Naive B cell (primary cell): ENCODE measurements at places on chromosomes 16 and 17.

GRCh38 chr17:2108170-2108569 is 53.3 kb downstream of the HIC1 start:
- DNase-seq, result no peak

DNA sequence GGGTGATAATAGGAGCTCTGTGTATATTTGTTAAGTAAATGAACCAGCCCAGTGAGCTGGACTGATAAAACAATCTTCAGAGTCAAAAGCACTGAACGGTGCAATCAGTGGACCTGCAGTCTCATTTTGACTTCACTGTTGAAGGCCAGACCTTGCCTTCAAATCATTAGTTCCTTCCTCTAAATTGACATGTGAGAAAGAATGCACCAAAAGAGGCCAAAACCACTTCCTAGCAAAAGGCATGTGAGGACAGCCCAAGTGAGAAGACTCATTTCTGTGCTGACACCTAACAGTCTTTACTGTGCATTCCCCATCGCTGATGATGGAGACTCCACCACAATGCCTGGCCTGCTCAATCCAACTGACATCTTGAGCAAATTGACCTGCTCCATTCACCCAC is 10.6 kb downstream of the GTF3C1 start:
- DNase-seq, result no peak

DNA sequence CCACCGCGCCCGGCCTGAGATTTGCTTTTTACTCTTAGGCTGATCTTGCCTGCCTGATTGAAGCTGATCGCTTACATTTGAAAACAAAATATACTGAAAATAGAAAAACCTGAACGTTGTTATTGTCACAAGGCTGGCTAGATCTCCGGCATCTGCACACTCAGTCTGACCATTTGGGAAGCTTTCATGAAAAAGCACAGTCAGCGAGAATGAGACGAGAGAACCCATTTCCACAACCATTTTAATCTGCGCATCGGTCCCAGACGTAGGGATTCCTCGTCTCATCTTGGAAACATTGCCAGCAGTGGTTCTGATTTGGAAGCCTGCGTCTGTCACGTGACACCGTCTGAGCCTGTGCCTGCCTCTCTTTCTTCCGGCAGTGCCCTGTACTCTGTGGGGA is 20.9 kb downstream of the SPG7 start:
- no peak for DNase-seq

- no peak for DNase-seq
Observed at GRCh38 chr16:86227041-86227440, 283.3 kb upstream of the FOXF1 start.

DNA sequence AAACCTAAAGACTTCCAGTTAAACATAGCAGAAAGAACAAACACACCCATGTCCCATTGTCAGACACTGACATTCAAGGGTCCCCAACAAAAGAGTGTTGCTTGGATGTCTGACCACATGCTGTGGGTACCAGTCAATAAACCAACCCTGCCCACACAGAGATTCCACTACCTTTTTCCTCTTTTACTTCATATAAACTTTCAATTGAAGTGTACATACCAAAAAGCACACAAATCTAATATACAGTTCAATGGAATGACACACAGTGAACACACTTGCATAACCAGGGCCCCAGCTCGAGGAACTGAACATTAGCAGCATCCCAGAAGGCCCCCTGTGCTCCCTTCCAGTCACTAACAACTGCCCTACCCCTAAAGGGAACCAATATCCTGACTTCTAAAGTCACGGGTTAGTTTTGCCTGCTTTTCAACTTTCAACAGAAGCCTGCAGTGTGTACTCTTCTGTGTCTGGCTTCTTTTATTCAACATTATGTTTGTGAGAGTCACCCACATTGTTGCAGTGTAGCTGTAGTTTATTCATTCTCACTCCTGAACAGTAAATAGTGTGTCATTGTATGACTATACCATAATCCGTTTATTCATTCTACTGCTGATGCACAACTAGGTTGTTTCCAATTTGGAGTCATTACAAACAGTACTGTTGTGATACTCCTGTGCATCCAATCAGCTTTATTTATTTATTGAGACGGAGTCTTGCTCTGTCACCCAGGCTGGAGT is 18.0 kb downstream of the CFDP1 start:
- no peak for DNase-seq

- DNase-seq, result no peak
Observed at GRCh38 chr16:15785386-15786059, 71.3 kb downstream of the MYH11 start.

- DNase-seq, result no peak
Observed at GRCh38 chr16:55331648-55332185, 7.7 kb downstream of the IRX6 start.
